Activated CD8-positive, alpha-beta T cell treated with anti-CD3 and anti-CD28 coated beads for 36 hours (primary cell): ENCODE measurements at places on chromosomes 11 and 22. TPM values are rescaled to one million over a fixed set of nuclear protein-coding genes. Genes with fewer than 3 reads are reported as not detected.

DNA sequence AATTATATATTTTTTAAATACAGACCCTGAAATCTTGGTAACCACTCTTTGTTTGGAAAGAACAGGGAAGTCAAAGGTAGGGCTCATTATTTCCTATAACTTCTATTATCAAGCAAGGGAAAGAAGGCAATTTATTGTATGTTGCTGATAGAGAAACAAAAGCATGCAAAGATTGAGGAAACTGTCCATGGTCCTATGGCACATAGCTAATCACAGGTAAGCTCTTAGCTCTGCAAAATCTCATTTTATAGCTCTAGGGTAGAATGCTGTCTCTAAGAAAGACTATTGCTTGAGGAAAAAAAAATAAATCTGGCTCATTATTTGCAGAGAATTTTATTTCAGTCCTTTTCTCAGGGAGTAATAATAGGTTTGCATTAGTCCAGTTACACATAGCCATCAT lies 7.4 kb upstream of the GUCY1A2 start:
- H3K36me3 ChIP-seq: no peaks in the 10 kb centered on the region
- H3K27ac ChIP-seq: no peak overlapping the region
- H3K27me3 ChIP-seq: peaks cover 4% of the 10 kb centered on the region
- H3K4me1 ChIP-seq: no peaks in the 10 kb centered on the region
- no peak for DNase-seq

Gene SERPING1
- total RNA-seq: not detected

Gene NPAS4
- total RNA-seq: 0.11 TPM

Gene GALNT18
- total RNA-seq: 6.8 TPM

GRCh38 chr11:11703885-11704284 lies 82.1 kb upstream of the GALNT18 start:
- H3K4me3 ChIP-seq: no peak overlapping the region
- DNase-seq: no peak
- H3K27ac ChIP-seq: no peak overlapping the region
- peaks cover 10% of the 10 kb centered on the region for H3K27me3 ChIP-seq
- H3K36me3 ChIP-seq: no peaks in the 10 kb centered on the region

- no peak overlapping the region for H3K4me3 ChIP-seq
- H3K27ac ChIP-seq: no peak overlapping the region
- H3K36me3 ChIP-seq: no peaks in the 10 kb centered on the region
- no peak for DNase-seq
These were observed 31.2 kb downstream of the C11orf71 start for GRCh38 chr11:114368918-114369680.

- no peak for DNase-seq
- H3K27ac ChIP-seq: no peak overlapping the region
- no peaks in the 10 kb centered on the region for H3K36me3 ChIP-seq
These were observed 925.1 kb upstream of the TENM4 start for GRCh38 chr11:80365980-80366379.

GRCh38 chr11:115993590-115993989 lies 489.4 kb upstream of the CADM1 start:
- H3K27me3 ChIP-seq: peaks cover 5% of the 10 kb centered on the region
- no peak overlapping the region for H3K27ac ChIP-seq
- H3K4me3 ChIP-seq: no peak overlapping the region
- H3K36me3 ChIP-seq: no peaks in the 10 kb centered on the region
- no peaks in the 10 kb centered on the region for H3K4me1 ChIP-seq

Gene P2RX6
- total RNA-seq: 0.22 TPM

DNA sequence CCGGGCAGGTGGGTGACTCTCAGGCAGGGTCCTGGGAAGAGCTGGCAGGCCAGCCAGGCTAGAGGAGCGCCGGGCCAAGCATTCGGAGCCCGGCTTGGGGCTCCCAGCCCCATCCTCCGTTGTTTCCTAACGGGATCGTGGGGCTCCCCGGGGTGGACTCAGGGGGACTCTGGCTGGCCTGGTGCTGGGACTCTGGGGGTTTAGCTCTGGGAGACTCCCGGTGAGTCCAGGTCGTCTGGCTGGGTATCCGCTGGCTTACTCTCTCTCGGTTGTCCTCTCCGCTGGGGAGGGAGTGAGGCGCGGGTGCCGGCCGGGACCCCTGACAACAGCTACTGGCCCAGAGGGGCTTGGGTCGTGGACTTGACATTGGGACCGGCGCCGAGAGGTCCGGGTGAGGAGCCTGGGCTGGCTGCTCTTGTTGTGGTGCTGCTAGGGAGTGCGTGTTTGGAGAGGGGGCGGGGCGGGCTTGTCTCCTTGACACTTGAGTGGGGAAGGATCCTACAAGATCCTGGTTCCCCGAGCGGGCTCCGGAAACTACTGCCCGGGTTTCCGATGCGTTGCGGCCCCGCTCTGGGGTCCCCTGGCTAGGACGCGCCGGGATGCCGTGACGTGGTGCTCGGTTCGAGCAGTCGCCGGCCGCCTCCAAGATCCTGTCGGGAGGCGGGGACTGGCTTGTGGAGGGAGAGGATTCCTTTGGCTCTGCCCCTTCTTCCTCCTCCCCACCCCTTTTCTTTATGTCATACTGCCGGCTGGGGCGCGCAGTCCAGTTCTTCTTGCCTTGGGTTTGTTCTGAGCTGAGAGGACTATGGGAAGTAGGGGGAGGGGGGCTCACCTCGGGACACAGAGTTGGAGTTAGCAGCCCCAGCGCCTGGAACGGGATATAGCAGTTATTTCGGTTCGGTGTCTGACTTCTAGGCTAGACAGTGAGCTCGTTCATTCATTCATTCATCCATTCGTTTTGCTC lies 585 bp downstream of the EMSY start:
- peaks cover 29% of the 10 kb centered on the region for H3K4me1 ChIP-seq
- H3K27me3 ChIP-seq: no peaks in the 10 kb centered on the region
- H3K4me3 ChIP-seq: peak overlapping the region; percentile 84
- peak overlapping the region; percentile 91 for H3K27ac ChIP-seq
- peak; percentile 66 for DNase-seq

DNA sequence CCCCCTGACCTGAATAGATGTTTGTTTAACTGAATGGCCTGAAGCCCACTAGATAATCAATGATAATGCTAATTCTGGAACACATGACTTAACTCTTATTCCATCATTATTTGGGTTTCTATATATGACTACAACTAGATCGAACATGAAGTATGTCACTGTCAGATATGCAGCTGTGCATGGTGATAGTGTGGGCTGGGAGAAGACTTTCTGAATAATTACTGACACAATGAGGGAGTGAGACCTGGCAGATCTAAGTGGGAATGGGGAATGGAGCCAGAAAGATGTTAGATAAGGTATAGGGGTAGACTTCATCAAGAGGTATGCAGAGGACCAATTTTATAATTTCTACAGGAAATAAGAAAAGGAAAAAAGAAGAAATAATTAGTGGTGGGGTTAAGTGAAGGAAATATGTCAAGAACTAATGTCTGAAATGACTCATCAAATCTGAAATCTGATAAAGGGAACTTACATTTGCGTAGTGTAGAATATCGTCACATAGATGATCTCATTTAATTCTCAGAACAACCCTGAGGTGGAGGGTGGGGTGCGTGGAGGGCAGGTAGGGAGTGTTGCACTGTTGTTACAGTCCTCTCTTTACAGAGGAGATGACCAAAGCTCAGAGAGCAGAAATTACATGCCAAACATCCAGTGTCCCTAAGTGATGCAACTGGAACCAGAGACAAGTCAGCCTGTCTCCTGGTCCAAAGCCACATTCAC lies 68.2 kb upstream of the EED start:
- DNase-seq: peak; percentile 81
- H3K27ac ChIP-seq: peak overlapping the region; percentile 81
- peaks cover 30% of the 10 kb centered on the region for H3K4me1 ChIP-seq
- no peaks in the 10 kb centered on the region for H3K27me3 ChIP-seq
- no peak overlapping the region for H3K4me3 ChIP-seq

Gene STK33
- 1.3 TPM for total RNA-seq

DNA sequence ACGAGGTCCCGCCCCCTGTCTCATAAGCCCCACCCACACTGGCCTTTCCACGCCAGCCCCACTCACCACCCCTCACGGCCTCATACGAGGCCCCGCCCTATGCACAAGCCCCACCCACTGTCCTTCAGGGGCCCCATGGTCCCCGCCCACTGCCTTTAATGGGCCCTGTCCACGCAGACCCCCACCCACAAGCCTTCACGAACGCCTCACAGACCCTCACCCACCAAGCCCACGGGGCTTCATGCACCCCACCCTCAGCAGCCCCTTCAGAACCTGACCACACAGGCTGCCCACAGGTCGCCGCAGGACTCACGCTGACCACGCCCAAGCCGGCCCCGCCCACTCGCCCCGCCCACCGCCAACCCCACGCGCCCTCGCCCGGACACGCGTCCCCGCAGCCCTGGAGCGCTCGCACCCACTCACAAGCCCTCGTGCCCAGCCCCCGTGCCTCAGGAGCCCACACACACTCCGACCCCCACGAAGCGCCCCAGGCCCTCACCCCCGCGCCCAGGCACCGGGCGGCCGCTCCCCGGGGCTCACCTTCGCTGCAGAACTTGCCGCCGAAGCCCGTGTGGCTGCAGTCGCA lies 10.5 kb downstream of the NRXN2 start:
- no peak overlapping the region for H3K27ac ChIP-seq
- H3K4me1 ChIP-seq: peaks cover 14% of the 10 kb centered on the region
- no peak for DNase-seq
- peaks cover 64% of the 10 kb centered on the region for H3K27me3 ChIP-seq

- peaks cover 49% of the 10 kb centered on the region for H3K27me3 ChIP-seq
- peak within 1 kb of the TSS; percentile 63 for H3K4me3 ChIP-seq
- no peak within 1 kb of the TSS for H3K27ac ChIP-seq
- H3K4me1 ChIP-seq: peaks cover 19% of the 10 kb centered on the region
- no peaks in the 10 kb centered on the region for H3K36me3 ChIP-seq
These were observed at the start of gene GAS2 for GRCh38 chr11:22666325-22666687. GAS2 (plus strand) TSS chr11:22666611; CDS start chr11:22674870, 8,259 bp downstream.

Gene RIMBP3B
- 0.16 TPM for total RNA-seq

Gene FBXO7
- 78.1 TPM for total RNA-seq

DNA sequence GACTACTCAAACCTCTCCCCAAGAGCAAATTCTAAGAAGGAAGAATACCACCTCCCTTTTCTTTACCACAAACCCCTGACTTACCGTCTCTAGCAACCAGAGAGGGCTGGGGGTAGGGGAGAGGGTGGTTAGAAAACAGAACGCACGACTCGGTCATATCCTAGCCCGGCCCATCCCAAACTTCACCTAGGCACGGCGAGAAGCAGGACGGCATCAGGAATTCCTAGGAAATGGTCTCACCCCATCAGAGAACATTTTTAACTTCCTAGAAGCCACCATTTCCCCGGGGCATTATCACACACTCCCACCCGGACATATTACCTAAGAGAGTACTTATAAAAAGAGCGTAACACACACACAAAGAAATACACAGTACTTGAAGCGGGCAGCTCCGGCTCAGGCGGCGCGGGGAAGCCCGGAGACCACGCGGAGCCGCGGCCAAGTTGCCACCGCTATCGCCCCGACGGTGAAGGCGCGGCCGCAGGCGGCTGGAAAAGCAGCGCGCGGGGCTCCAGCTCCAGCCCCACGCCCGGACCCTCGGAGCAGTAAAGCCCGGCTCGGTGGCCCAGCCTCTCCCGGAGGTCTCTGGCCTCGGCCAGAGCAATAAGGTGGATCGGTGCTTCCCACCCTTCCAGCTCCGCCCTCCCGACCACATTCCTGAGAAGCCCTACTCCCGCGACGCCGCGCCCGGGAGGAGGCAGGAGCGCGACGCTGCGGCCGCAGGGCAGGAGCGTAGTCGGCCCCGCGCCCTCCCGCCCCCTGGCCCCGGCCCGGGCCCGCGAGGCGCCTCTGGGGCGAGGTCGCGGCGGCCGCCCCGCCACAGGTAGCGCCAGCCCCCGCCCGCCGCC lies 878 bp downstream of the RRAS2 start:
- H3K4me1 ChIP-seq: peaks cover 37% of the 10 kb centered on the region
- DNase-seq: peak; percentile 53
- H3K27ac ChIP-seq: peak overlapping the region; percentile 92
- peak overlapping the region; percentile 93 for H3K4me3 ChIP-seq
- H3K27me3 ChIP-seq: no peaks in the 10 kb centered on the region

GRCh38 chr11:91972665-91973266 lies 251.9 kb upstream of the FAT3 start:
- H3K36me3 ChIP-seq: no peaks in the 10 kb centered on the region
- H3K4me1 ChIP-seq: no peaks in the 10 kb centered on the region
- DNase-seq: no peak
- H3K27ac ChIP-seq: no peak overlapping the region
- no peak overlapping the region for H3K4me3 ChIP-seq

Gene PYGM
- total RNA-seq: 3.3 TPM
